ENCODE measurements at places on chromosomes 6 and 20.

GRCh38 chr6:83707829-83708545 lies 914 bp downstream of the SNAP91 start:
- DNase-seq: no peak

GRCh38 chr20:13819885-13820645 lies 35.2 kb downstream of the NDUFAF5 start:
- peak; percentile 38 for DNase-seq

GRCh38 chr6:109945091-109945490 lies 33.0 kb upstream of the GPR6 start:
- DNase-seq: no peak

- no peak for DNase-seq
Observed at GRCh38 chr6:111768431-111768770, 104.9 kb downstream of the FYN start.

GRCh38 chr20:45299786-45300185 lies 6.9 kb upstream of the RBPJL start:
- DNase-seq: no peak

- DNase-seq: no peak
Observed at GRCh38 chr6:40714143-40714542, 127.0 kb upstream of the LRFN2 start.

DNA sequence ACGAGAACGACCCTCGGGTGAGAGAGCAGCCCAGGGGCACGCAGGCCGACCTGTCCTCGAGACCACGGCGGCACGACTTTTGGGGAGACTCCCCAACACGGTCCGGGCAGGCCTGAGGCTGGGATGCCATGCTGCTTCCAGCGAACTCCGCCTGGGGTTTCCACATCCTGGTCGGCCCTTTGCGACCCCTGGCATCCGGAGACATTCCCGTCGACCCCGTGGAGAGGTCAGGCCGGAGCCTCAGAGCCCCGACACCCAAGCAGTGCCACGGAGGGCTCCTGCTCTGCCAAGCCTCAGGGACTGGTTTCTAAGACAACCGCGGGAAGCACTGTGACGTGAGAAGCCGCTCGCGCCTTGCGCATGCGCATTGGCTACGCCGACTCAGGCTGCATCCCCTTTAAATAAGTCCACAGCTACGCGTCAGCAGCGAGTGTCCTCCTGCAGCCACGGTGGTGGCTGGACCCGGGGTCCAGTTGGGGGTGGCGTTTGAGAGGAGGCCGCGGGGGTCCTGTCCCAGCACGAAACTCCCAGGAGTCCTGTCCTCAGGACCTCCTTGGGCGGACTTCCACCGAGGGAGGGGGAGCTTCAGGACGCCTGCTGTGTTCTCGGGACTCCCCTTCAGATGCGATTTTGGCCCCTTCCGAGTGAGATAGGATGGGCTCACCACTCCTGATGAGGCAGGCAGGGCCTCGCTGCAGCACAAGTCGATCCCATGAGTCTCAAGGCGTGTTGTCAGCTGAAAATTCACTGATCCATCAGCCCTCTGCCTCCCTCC lies 1089.3 kb upstream of the DEFB115 start:
- no peak for DNase-seq

DNA sequence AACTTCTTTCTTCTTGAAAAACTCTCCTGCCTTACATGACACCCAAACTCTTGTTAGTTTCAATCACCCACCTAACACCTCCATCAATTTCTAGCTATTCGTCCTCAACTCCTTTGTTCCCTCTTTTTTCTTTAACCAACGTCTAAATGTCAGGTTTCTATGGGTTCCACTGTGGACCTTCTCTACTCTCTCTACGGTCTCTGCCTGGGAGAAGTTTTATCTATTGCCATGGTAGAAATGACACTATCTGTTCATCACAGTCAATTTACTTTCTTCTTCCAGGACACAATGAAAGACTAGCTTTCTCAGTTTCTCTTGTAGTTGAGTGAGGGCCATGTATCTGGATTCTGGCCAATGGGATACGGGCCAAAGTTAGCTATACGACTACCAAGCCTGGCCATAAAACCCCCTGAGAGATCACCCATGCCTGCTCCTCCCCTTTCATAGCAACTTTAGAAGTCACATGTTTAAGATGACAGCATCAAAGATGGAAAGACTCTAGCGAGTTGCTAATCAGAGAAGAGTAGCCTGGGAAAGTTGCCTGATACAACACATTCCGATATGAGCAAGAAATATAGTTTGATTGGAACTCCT lies 17.9 kb downstream of the RNGTT start:
- DNase-seq: no peak

DNA sequence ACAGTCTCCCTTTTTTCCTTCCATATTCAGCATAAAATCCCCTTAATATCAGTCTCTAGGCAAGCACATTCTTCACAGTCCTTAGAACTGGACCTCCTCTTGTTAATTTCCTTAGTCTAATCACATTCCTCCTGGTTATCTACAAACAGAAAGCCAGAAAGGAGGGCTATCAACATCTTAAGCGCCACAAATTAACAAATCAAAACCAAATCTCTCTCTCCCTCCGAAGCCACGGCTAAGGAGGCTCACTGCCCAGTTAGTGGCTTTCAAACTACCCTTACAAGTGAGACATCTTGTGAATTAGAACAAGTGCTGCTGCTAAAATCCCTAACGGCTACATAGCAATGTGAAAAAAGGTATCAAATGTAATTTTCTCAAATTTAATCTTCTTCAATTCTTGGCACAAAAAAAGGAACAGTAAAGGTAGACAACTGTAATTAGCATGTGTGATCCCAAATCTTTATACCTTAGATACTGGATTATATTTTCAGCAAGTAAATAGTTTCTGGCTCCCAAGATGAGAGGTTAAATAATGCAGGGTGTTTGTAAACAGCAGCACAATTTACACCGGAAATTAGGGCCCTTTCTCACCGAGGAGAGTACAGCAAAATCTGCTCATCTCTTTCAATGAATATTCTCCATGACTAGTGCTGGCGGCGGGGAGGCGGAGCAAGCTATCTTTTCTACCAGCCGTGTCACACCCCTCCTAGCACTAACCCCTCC lies 1.4 kb upstream of the TRIM39 start:
- DNase-seq: no peak

- DNase-seq: no peak
Observed at GRCh38 chr6:116329156-116329555, 41.6 kb upstream of the DSE start.

DNA sequence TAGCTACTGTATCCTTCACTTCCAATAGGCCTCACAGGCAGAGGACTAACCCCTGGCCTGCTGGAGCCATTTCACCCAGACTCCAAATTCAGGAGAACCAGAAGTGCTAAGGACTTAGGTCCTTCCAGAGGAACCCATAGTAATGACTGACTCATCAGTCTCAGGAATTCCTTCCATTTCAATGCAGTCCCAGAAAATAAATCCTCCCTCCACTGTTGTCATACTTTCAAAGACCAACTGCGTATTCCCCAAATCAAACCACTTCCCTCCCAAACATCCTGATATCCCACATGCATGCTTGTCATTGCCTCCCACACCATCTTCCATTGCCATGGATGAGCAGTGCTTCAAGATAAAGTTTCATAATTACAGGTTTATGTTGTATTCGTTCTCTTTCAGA lies 31.8 kb upstream of the NT5E start:
- peak; percentile 23 for DNase-seq

- no peak for DNase-seq
Observed at GRCh38 chr20:3047486-3048419, 1.9 kb downstream of the MRPS26 start.

DNA sequence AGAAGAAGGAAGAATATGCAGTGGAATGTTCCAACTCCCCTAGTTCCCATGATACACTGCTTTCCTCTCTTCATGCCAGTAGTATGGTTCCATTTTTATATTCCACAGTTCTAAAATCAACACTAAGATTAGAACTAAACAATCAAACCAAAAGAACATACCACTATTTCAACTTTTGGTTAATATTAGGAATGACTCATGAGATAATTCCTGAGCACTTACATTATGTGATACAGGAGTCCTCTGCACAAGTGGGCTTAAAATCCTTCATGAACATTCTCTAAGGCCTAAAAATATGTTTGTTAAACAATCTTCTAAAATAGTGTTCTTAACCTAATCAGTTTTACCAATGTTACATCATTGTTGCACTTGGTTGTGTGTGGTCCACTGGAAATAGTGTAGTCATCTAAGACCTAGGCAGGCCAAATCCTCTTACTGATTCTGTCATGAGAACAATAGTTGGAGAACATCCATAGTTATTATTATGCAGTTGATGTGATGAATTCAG lies 30.3 kb upstream of the RCAN2 start:
- DNase-seq: no peak

DNA sequence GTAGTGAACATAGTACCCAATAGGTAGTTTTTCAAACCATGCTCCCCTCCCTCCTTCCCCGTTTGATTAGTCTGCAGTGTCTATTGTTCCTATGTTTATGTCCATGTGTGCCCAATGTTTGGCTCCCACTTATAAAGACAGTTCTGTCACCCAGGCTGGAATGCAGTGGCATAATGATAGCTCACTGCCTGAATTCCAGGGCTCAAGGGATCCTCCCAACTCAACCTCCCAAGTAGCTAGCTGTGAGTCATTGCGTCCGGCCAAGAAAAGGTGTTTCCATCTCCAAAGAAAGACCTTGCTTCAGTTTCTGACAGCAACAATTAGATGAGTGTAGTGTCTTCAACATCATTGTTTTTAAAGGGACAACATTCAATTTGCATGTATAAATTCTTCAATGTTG lies 131.1 kb upstream of the CEP162 start:
- no peak for DNase-seq

- DNase-seq: no peak
Observed at GRCh38 chr6:11270030-11271027, 37.9 kb upstream of the NEDD9 start.

DNA sequence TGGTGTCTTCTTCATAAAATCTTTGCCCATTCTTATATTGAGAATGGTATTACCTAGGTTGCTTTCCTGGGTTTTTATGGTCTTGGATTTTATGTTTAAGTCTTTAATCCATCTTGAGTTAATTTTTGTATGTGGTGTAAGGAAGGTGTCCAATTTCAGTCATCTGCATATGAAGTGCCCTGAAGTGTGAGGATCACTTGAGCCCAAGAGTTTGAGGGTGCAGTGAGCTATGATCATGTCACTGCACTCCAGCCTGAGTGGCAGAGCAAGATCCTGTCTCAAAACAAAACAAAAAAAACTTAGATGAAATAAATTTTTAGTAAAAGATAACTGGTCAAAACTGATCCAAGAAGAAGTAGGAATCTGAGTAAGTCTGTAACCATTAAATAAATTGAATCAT lies 215.4 kb downstream of the TBC1D7 start:
- DNase-seq: no peak

GRCh38 chr20:5528719-5529256 lies 212.0 kb upstream of the PROKR2 start:
- peak; percentile 57 for DNase-seq

- no peak for DNase-seq
Observed at GRCh38 chr6:161736781-161737292, 463.0 kb upstream of the AGPAT4 start.

- DNase-seq: no peak
Observed at GRCh38 chr6:20875369-20875963, 341.2 kb downstream of the CDKAL1 start.

DNA sequence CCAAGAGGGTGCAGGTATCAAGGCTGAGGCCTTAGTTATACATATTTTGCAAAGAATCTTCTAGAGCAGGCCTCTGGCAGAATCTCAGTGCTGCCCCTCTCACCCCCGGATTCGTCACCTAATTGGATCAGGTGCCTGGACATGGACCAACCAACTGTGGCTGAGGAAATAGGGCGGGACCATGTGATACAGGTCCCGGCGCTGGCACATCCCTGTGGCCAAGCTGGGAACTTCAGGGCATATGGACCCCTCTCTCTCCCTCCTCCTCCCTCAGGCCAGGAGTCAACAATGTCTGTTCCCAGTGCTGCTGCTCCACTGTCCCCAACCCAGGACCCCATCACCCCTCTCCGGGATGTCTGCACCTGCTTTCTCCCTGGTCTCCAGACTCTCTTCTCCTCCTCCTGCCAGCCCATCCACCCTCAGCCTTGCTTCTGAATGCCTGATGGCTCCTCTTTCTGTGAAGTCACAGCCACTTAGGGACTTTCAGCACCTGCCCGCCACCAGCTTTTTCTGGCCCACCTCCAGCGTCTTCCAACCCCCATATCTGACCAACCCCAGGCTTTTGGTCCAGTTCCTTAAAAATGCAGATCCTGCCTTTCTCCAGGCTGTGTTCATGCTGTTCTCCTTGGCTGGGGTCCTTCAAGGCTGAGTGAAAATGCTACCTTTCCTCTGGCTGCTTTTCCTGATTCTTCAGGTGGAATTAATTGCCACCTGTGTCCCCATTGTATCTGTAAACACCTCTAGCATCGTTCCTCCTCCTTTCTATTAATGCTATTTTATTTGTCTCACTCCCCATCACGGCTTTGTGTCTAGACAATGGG lies 19.0 kb upstream of the MLN start:
- no peak for DNase-seq

GRCh38 chr6:159116343-159116742 lies 52.9 kb upstream of the FNDC1 start:
- no peak for DNase-seq

DNA sequence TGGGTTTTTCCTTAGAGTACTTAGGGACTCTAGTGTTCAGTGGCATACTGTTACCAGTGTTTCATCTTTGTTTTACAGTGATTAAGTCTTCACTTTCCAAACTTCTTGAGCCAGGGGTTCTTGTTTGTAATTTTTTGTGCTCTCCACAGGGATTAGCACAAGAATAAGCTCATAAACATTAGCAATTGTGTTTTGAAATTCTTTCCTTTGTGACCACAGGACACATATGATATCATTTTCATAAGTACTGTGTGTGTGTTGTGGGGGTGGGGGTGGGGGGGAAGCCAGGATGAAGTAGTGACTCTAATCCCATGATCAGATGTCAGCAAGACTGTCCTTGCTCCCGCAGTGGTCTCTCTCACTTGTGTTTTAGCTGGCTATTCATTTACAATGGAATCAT lies 101.5 kb upstream of the SCP2D1 start:
- no peak for DNase-seq

- DNase-seq: no peak
Observed at GRCh38 chr6:43256670-43257366, 13.5 kb downstream of the TTBK1 start.

DNA sequence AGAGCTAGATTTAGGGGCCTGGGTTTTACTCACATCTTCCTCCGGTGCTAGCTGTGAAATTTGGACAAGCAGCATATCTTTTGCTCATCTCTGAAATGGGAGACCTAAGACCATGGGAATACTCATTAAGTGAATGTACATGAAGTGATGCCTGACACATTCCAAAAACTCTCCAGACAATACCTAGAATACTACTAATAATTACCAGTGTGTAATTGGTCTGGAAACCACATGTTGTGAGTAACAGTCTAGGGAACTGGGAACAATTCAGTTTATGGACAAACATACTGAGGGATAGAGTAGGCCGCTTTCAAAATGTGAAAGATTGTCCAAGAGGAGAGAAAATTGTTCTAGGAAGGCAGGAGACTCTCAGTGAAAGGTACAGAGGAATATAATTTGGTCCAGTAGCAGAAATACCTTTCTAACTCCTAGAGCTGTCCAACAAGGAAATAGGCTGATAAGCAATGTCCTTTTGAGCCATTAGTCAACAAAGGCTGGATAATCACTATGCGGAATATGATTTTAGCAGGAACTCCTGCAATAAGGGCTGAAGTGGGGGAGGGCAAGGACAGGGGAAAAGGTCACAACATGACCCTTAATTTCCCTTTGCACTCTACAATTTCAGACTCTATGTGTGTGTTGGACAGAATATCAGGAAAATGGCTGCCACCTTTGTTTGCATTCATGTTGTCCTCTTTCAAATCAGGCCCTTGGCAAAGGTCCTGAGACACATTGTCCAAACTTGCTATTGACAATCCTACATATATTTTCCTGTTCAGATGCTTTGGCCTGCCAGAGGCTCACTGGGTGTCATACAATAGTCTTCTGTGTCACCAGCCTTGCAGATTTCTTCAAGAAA lies 315.4 kb downstream of the PLCB1 start:
- DNase-seq: no peak
